ENCODE measurements at places on chromosomes 12 and 14.
A peak's percentile ranks its signal among the peaks of the same experiment; 100 is the strongest.

GRCh38 chr12:59036973-59037762, 116.9 kb upstream of the LRIG3 start:
- DNase-seq: no peak

DNA sequence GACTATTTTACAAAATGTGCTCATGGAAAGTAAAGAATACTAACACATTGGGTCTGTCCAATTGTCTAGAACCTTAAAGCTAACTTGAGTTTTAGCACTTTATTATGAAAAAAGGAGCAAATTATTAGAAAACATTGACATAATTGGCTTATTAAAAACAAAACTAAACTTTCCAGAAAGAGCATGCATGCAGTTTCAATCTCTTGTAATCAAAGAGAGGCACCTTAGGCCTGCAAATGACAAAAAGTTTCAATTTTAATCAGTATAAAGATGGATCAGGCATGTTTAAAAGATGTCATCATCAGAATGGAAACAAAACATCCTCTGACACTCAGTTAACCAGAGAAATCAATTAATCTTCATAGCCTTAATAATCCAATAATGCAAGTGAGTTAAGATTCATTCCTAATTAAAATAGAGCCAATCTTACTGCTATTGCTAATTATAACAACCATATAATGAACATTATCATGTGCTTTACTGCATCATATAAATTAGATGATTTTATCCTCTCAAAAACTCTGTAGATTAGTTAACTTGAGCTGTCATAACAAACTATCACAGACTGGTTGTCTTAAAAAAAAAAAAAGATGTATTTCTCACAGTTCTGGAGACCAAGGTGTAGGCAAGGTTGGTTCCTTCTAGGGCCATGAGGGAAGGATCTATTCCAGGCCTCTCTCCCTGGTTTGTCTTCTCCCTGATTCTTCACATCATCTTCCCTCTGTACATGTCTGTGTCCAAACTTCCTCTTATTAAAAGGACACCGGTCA, 131.4 kb downstream of the RPAP3 start:
- DNase-seq: no peak

- no peak for DNase-seq
These were observed 121.4 kb downstream of the SYNE2 start for GRCh38 chr14:63974176-63974575.

GRCh38 chr12:13537623-13538022, 341.1 kb downstream of the EMP1 start:
- DNase-seq: no peak

DNA sequence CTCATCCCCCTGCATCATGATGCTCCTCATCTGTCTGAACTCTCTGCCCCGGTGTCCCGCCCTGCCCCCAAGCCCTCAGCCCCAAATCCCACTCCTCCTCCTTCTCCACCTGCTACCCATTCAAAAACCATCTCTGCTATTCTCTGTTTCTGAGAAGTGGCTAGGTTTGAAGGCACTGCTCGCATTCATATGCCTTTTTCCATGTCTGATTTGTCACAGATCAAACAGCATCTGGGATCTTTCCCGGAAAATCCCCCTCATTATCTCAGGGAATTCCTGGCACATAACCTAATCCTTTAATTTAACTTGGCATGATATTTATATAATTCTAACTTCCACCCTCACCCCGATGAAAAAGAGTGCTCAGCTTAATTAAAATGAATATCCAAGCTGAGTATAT, 3.3 kb upstream of the ADAM20 start:
- DNase-seq: no peak

DNA sequence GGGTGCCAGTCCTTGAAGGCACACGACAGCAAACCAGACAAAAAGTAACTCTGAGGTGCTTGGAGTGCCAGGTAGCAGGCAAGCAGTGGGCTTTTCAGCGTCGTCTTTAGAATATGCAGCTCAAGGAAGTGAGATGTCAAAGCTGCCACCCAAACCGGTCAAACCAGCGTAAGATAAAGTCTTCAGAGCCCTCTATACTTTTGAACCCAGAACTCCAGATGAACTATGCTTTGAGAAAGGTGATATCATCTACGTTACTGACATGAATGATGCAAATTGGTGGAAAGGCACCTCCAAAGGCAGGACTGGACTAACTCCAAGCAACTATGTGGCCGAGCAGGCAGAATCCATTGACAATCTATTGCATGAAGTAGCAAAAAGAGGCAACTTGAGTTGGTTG, 95.9 kb downstream of the TBX3 start:
- no peak for DNase-seq

GRCh38 chr14:27890259-27890658, 876.3 kb upstream of the FOXG1 start:
- DNase-seq: no peak

DNA sequence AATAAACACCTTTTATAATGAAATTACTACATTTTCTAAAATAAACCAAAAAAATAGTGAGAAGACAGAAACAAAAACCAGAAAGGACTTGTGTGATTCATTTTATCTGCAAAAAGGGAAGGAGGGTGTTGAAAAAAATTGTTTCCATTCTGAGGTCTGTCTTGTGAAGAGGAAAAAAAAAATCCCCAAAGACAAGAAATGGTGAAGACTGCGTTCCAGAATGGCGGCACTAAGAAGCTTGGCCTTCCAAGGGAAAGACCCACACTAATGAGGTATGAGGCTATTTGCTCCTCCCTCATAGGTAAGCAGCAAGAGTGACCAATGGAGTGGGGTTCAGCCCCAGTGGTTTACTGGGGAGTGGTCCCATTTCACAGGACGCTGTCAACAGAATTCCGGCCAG, 35.0 kb downstream of the GNPTAB start:
- DNase-seq: no peak

GRCh38 chr12:3833670-3834310, 39.4 kb downstream of the PARP11 start:
- no peak for DNase-seq

DNA sequence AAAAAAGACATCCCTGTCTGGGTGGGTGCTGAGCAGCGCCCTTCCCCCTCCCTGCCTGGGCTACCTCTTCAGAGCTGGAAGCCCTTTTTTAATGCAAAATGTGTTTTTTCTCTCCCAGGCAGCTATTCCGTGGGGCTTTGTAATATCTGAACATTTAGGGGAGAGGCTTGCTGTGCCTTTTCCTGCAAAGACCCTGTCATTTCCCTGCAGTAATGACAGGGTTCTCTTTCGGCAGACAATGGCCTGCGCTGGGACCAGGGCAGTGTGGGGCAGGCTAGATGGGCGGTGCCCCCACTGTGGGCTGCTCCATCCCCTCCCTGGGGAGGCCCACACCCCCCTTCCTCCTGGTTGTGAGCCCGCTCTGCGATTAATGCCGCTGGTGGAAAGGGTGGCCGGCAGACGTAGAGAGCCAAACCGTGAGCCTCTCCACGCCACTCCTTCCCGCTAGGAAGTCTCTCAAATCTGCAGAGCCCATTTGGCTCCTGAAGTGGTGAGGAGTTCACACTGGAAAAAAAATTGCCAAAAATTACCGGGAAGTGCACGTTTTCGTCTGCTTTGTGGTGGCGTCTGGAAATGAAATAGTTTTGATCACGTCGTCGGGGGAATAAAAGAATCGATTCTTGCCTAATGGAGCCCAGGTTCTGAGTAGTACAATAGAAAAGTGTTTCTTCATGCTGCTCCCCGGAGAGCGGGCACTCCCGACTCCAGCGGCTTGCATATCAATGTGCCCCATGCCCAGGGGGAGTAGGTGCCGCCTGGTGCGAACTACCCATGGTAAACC, 31.5 kb downstream of the KIF26A start:
- no peak for DNase-seq

DNA sequence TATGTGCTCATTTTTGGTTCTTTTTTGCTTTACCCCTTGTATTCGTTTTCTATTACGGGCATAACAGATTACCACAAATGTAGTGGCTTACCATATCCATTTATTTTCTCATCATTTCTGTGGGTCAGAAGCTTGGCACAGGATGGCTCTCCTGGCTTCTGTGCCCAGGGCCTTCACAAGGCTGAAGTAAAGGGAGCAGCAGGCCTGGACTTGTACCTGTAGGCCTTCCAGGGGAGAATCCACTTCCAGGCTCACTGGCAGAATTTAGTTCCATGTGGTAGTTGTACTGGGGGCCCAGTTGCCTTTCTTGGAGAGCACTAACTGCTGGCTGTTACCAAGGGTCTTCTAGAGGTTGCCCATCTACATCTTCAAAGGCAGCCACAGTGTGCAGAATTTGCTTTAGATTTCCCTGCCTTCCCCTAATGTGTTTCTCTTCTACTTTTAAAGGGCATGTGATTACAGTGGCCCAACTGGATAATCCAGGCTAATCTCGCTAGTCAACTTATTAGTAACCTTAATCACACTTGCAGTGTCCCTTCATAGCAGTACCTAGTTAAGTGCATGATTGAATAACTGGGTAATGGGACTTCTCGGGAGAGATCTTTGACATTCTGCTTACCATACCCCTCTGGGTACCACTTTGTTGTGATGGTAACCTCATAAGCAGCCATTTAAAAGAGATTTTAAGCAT, 67.0 kb downstream of the CRADD start:
- no peak for DNase-seq

GRCh38 chr12:65948320-65949008, 124.2 kb downstream of the HMGA2 start:
- no peak for DNase-seq

DNA sequence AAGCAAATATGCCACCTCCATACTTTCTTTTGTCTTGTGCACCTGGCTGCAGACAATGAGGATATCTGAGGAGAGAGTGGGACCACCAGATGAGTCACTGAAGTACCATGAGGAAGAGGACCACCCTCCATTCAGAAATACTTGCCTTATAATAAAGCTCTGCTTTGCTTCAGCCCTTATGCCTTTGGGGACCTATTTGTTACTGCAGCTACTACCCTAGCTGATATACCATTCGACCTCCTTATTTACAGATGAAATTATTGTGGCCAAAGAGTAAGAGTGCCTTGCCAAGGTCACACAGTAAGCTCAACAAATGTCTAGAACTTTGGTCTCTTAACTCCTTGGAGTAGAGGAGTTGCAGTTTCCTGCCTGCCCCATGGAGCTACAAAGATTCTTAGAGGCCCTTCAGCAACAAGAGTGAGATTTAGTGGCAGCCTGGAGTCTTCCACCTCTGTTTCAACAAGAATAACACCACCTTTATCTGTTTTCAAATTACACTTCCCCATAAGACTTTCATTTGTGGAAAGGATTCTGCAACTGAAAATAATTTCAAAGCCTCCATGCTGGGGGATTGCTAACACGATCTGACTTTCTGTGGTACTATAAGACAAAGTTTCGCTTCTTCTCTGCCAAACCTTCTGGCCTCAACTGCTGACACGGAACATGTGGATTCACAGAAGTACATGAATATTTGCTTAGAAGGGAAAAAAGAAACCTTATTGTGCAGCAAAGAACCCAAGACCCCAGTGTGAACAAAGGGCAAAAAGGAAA, 3.6 kb downstream of the CMKLR1 start:
- no peak for DNase-seq

- DNase-seq: peak; percentile 91
These were observed 101.5 kb downstream of the KICS2 start for GRCh38 chr12:64120568-64120967.

DNA sequence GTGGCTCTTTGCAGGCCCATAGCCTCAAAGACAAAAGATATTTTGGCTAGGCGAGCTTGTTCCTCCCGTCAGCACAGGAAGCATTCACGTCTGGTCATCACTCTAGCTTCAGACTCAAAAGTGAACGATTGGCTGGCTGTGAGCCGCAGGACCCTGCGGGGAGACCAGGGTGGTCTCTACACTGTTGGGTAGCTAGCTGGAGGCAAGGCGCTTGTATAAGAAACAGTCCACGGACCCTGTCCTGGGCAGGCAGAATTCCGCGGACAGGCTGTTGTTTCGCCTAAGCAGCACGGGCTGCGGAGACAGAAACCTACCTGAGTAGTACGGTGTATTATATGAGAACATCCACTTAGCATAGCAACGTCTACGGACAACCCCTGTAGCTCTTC, 29.6 kb downstream of the WBP11 start:
- no peak for DNase-seq

- peak; percentile 94 for DNase-seq
These were observed 25.2 kb downstream of the KRT8 start for GRCh38 chr12:52879394-52880351.

- DNase-seq: no peak
These were observed 375.1 kb downstream of the BMP4 start for GRCh38 chr14:53581504-53581903.

DNA sequence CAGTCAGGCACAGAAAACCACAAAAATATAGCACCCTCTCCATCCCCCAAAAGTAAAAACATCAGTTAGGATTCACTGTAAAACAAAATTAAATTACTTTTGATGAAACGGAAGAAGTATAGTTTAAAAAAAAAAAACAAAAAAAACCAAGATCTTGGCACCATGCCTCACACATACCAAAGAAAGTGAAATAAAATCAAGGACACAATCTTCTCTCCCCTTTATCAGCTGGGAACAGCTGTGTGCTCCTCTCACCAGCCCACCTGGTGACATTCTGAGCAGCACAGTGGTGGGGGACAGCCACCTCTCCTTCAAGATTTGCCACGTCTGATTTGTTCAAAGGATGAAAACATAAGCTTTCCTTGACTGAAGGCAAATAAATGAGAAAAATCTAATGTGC, 55.5 kb downstream of the ESR2 start:
- DNase-seq: no peak

DNA sequence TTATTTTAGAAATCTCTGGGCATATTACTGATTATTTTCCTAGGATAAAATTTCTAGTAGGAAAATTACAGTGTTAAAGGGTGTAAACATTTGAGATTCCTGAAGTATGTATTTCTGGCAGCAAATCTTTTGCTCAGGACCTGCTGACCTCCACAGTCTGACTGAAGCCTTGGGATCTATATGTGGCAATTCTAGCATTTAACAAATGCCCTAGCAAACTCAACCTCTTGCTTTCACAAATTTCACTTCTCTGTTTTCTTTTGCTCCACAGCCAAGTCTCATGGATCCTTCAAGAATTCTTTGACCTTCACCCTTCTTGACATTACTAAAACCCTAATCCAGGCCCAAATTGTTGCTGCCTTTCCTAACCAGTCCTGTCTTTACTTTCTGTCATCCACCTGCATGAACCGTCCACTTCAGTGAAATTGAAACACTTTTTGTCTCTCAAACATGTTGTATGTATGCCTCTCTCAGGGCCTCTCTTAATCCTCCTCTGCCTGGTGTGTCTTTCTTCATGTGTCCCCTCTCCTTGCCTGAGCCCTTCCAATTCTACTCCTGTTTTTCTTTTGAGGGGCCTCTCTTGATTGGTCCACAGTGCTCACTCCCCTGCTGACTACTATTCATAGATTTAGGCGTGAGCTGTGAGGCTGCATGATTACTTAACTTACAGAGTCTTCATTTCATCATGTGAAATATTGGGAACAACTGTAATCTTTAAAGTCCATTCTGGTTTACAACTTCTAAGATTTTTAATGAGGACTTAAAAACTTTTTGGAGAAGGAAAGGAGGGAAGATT, 5.1 kb upstream of the DYRK4 start:
- DNase-seq: no peak

All from NCI-H146 (cell line).